ENCODE measurements at places on chromosomes 16 and 17. TPM values are rescaled to one million over a fixed set of nuclear protein-coding genes. Genes with fewer than 3 reads are reported as not detected.

FBF1 gene
- 17.4 TPM for total RNA-seq

PRSS33 gene
- not detected for total RNA-seq

HSD11B2 gene
- 0.33 TPM for total RNA-seq

RNF227 gene
- total RNA-seq: 1.5 TPM

FOXN1 gene
- total RNA-seq: not detected
